ENCODE measurements at places on chromosomes 12 and 14.

GRCh38 chr14:56237398-56237797 is 119.2 kb downstream of the PELI2 start:
- no peak for DNase-seq

DNA sequence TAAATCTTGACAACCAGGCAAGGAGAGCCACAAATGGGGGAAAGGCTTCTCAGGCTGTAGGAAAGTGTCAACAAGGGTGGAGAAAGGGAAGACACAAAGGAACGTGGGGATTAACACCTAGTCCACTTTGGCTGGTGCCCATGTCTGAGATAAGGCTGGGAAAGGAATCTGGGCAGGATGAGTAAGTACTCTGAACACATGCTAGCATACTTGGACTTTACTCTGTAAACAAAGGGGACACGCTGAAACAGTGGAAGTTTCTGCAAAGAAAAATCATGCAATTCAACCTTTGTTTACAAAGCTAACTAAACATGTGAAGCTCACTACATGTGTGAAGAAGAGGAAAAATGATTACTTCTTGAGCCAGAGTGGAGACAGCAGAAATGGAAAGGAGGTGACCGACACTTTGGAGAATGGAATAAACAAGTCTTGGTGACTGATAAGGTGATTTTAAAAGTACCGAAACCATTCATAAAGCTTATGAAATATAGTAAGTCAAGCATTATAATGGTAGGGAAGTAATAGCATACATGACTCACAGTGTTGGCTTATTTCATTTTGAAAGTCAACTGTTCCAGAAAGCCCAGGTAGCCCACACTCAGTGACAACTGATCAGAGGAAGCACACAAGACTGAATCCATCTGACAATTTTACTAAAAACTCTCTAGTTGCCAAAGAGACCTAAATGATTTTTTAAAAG is 13.2 kb downstream of the CPNE8 start:
- DNase-seq: no peak

GRCh38 chr12:43338848-43339526 is 213.0 kb downstream of the ADAMTS20 start:
- no peak for DNase-seq

DNA sequence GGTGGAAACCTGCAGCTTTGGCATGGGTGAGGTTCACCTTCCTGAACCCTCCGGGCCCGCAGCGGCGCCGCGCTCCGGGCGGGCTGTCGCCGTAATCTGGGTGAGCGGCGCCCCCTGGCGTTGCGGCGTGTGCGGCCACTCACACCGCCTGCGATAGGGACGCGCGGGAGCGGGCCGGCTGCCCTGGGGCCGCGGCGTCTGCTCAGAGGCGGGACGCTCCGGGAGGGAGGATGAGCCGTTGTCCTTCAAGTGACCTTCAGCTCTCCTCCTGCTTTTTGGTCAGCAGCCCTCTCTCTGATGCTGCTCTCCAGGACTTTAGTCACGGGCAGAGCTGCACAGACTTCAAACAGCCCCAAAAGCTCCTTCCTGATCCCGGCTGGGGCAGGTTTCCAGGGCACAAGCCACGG is 211.7 kb upstream of the FKBP4 start:
- DNase-seq: no peak

DNA sequence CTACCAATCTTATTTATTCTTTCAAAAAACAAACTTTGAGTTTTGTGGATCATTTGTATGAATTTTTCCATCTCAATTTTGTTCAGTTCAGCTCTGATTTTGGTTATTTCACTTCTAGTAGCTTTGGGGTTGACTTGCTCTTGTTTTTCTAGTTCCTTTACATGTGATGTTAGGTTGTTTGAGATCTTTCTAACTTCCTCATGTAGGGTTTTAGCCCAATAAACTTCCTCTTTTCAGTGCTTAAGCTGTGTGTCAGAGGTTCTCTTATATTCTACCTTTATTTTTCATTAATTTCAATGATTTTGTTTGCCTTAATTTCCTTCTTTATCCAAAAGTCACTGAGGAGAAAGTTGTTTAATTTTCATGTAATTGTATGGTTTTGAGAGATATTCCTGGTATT is 860.4 kb upstream of the FBXO33 start:
- DNase-seq: no peak

GRCh38 chr14:63512861-63513260 is 30.3 kb downstream of the PPP2R5E start:
- DNase-seq: no peak

GRCh38 chr14:67710209-67710608 is 8.5 kb downstream of the RDH12 start:
- DNase-seq: no peak

- DNase-seq: peak; percentile 50
Measured at GRCh38 chr14:91059576-91060350, 678 bp downstream of the RPS6KA5 start.
